ENCODE measurements at places on chromosomes 12 and 14.

DNA sequence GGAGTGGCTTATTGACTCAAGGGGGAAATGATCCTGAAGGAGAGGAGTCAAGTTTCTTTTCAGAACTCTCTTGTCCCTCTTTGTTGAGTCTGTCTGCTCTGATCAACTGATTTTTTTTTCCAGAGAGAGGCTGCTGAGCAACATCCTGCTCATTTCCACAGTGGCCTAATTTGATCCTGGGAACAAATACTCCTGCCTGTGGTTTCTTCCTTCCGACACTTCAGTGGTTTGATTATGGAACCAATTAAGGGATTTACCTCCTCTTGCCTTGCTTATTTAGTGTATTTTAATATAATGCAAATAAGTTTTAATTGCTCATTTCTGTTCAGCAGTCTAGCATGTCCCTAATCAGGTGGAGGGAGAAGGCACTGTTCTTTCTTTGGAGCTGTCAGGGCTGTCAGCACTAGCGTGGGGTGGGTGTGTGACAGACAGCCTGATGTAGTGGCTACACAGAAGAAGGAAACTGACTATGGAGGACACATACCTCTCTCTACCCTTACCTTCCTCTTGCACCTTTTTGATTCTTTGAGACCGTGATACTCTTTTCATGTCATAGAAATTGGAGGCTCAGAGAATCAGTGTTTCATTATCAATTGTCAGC is 344.9 kb upstream of the STXBP6 start:
- DNase-seq = no peak

DNA sequence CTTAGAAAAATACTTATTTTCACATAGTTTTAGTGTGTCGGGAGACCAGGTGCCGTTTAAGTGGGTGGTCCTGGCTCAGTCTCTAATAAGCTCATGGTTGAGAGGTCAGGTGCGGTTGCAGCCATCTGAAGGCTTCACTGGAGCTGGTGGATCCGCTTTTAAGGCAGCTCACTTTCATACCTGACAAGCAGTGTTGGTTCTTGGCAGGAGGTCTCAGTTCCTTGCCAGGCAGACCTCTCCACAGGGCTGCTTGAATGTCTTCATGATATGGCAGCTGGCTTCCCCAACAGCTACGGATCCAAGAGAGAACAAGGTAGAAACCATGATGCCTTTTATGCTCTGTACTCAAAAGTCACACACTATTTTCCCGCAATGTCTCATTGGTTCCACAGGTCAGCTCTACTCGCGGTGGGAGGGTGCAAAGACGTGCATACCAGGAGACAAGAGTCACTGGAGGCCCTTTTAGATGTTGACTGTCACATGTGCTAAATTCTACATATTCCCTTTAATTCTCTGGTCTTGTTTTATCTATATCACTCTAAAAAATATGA is 8.0 kb upstream of the ZDHHC17 start:
- no peak for DNase-seq

- no peak for DNase-seq
These were observed 57.0 kb upstream of the DIO3 start for GRCh38 chr14:101504096-101504948.

GRCh38 chr14:59870277-59871165 is at the start of gene RTN1:
Gene RTN1 (minus strand): TSS chr14:59870776. CDS start chr14:59870630, 146 bp downstream.
- DNase-seq = peak; percentile 43

DNA sequence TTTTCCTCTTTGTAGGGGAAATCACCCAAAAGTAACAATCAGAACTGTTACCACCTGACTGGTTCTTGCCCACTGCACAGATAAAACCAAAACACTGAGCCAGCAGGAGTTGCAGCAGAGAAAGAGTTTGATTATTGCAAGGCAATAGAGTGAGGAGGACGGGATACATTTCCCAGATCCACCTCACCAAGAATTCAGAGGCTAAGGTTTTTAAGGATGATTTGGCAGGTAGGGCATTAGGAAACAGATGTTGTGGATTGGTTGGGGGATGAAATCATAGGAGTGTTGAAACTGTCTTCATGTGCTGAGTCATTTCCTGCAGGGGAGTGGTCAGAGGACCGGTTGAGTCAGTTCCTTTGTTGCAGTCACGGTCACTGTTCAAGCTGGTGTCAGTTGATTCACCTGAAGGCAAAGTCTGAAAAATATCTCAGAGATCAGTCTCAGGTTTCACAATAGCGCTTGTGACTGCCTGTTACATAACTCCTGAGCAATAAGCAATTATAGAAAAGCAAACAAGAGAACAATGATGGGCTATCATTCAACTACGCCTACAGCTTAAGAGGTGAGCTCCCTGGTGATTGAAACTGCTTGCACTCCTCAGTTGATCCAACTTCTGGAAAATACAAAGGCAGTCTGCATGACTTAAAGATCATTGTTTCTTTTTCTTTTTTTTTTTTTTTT is 20.3 kb upstream of the AMN1 start:
- DNase-seq = peak; percentile 87

DNA sequence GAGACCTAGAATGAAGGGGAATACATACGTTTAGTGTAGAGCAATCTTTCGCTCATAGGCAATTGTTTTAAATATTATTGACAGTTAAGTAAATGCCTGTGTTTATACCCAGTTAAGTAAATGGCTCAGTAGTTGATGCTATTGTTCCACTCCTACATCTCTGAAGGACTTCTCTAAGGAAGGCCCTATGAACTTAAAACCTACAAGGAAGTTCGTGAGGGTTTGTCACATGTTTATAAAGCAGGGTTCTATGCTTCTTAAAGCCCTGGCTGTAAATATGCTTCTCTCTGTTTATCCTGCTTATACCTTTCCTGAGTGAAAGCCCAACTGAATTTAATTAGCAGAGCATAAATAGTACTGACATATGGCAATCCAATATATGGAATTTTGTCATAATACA is 282.1 kb upstream of the NPAS3 start:
- DNase-seq = no peak

GRCh38 chr14:27134200-27134599 is 536.4 kb upstream of the NOVA1 start:
- DNase-seq = no peak

DNA sequence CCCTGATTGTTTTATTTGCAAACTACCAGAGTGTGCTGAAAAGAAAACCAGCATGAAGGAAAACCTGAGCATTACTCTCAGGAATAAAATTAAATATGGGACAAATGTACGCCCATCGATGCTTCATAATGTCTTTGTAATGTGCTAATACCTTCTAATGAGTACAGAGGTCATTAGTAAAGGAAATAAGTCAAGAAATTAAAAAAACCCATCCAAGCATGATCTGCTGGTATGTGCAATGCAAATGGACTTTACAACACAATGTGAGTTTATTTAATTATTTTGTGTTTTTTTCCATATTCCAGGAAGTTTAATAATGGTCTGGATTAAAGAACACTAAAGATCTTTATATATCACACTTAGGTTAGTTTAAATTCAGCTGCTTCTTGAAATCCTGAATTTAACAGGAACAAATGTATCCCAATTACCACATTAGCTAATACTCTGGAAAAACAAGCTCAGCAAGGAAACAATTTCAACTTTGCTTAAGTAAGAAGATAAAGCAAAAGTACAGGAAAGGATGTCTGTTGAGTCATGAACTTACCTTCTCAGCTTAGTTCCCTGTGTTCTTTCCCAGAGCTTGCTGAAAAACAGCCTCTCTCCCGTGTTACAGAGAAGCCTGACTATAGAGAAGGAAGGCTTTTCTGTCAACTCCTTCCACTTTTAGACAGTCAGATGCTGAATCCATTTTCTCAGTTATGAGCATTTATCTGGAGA is 179.3 kb upstream of the TMEM260 start:
- peak; percentile 14 for DNase-seq

GRCh38 chr12:46560089-46560488 is 187.5 kb upstream of the SLC38A2 start:
- no peak for DNase-seq

GRCh38 chr14:61334197-61334701 is 12.9 kb downstream of the PRKCH start:
- no peak for DNase-seq

GRCh38 chr14:48473944-48474343 is 798.5 kb upstream of the MDGA2 start:
- no peak for DNase-seq
